Glutamatergic neuron (in vitro differentiated cells): ENCODE measurements at places on chromosomes 5 and 9. TPM values are rescaled to one million over a fixed set of nuclear protein-coding genes. Genes with fewer than 3 reads are reported as not detected.

ZNF658 gene
- total RNA-seq: 9.4 TPM

GRCh38 chr9:8424786-8425410, 625.3 kb upstream of the DMAC1 start:
- no peak overlapping the region for H3K4me3 ChIP-seq
- peaks cover 10% of the 10 kb centered on the region for H3K36me3 ChIP-seq
- DNase-seq: no peak
- peaks cover 2% of the 10 kb centered on the region for H3K4me1 ChIP-seq

RNF183 gene
- total RNA-seq: not detected

GRCh38 chr5:171705036-171705435, 80.6 kb upstream of the SMIM23 start:
- peaks cover 3% of the 10 kb centered on the region for H3K4me1 ChIP-seq
- H3K27ac ChIP-seq: no peak overlapping the region
- DNase-seq: no peak
- H3K4me3 ChIP-seq: no peak overlapping the region

DNA sequence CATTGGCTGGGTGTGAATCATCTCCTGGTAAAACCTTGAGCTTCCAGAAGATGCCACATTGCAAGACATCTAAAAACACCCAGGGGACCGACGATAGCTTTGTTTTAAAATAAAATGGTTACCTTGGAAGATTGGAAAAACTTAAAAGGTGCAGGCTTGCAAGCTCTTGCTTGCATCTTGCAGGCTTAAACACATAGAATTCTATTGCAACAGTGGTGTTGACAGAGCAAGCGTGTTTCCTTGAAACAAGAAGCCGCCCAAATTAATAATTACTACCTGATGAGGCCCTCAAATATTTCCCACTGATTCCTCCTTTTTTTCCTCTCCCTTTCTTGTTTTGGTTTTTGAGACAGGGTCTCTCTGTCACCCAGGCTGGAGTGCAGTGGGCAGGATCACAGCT, 137.1 kb upstream of the BASP1 start:
- no peak overlapping the region for H3K4me3 ChIP-seq
- no peaks in the 10 kb centered on the region for H3K36me3 ChIP-seq
- H3K4me1 ChIP-seq: no peaks in the 10 kb centered on the region
- DNase-seq: no peak
- no peaks in the 10 kb centered on the region for H3K27me3 ChIP-seq

LCN15 gene
- 1.9 TPM for total RNA-seq

PHF24 gene
- total RNA-seq: 3.1 TPM

DNA sequence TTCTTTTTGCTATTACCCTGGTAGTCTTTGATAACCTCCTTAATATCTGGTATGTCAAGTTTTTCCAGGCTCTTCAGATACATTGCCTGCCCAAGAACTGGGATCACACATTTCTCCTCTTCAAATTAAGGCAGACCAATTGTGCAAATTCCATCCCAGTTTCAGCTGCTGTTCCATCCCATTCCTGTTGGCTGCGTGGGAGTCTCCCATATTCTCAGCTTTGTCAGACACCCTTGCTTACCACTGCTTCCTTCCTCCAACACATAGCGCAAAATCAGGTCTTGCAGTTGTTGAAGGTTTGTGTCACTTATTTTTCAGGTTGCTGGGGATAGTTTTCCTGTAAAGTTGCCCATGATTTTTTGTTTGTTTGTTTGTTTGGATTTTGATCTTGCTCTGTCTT, 15.2 kb downstream of the HCN1 start:
- H3K4me3 ChIP-seq: no peak overlapping the region
- no peaks in the 10 kb centered on the region for H3K27me3 ChIP-seq
- no peak for DNase-seq
- H3K4me1 ChIP-seq: no peaks in the 10 kb centered on the region
- no peaks in the 10 kb centered on the region for H3K36me3 ChIP-seq

PCDHB4 gene
- total RNA-seq: 7.8 TPM

PNPLA7 gene
- total RNA-seq: 6.7 TPM

DNA sequence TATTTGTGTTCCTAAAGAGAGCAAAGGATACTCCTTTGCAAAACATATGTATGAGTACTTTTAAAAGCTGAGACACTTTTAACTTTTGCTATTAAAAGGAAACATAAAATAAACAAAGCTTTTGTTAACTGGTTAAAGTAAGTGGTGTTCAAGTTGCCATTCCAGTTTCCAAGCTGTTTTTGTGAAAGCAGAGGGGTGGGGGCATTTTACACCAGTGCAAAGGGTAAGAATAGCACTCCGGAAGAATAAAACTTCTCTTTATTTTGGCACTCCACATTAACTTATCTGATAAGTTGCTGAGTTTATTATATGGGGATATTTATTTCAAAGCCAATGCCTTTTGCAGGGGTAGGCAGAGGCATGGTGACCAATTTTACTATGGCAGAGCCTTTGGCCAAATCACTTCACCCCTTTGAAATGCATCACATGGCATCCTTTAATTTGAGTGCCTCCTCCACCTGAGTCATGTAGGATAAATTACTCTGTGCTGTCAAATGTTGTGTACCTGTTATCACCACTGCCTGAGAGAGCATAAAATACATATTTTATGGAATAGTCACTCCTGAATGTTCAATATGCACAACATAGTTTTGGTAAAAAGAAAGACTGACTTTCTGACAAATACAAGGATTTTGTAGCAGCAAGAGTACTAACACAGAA, 62.9 kb downstream of the MLLT3 start:
- H3K27ac ChIP-seq: no peak overlapping the region
- H3K4me1 ChIP-seq: peaks cover 2% of the 10 kb centered on the region
- H3K36me3 ChIP-seq: no peaks in the 10 kb centered on the region
